Activated CD8-positive, alpha-beta memory T cell treated with anti-CD3 and anti-CD28 coated beads for 4 hours (primary cell): ENCODE measurements at places on chromosomes 4 and X.

DNA sequence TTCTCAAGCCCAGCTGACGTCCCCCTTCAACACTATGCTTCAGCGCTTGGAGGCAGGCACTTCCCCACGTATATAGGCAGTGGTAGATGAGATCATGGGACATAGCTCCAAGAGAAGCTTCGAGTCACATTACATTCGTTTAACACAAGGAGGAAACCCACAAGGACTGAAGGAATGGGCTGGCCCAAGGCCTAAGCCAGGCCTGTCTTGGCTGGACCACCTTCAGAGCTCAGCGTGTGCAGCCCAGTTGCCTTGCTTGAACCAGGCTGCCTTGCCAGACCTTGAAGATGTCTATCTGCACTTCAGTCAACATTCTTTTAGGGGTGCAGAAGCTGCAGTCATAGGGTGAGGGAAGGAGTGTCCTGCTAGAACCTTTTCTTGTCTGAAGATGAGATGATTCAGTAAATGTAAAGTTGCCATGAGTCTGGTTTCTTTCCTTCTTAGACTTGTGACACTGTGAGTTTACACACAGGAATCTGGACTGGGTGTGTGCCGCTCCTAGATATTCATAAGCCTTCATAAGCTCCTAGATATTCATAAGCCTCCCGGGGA lies 144.1 kb upstream of the RBPJ start:
- DNase-seq: no peak

DNA sequence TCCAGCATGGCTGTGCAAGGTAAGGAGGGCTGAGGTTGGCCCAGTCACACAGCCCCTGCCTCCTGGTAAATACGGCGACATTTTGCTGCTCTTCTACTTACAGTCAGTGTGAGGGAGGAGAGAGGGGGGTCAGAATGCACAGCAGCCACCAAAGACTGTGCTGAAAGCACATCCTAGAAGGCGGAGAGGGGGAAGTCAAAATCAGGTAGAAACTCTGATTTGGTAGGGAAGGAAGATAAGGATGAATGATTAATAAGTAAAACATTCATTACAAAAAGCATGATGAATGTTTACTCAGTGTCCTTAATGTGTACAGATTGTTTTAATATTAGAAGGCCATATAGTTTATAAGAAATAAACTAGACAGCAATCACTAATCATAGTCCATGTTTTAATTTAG lies 57.5 kb downstream of the ADD1 start:
- no peak for DNase-seq

GRCh38 chr4:8473920-8474590 lies 33.5 kb downstream of the TRMT44 start:
- DNase-seq: no peak

DNA sequence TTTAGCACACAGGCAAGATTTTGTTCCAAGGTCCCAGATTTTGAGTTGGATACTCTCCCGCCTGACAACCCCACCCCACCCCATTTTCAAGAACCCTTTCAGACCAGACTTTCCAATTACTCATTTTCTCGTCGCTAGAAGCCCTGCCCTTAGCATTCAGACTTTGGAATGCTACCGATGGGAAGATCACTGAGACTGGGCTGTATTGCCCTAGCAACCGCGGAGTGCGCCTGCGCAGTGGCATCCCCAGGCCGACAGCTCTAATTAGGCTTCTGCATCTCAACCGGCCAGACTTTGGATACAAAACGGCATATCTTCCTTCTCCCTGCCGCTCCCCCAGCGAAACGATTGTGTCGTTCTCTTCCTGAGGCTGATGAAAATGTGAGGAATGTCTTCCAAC lies 3.4 kb downstream of the MAGEE2 start:
- DNase-seq: no peak

DNA sequence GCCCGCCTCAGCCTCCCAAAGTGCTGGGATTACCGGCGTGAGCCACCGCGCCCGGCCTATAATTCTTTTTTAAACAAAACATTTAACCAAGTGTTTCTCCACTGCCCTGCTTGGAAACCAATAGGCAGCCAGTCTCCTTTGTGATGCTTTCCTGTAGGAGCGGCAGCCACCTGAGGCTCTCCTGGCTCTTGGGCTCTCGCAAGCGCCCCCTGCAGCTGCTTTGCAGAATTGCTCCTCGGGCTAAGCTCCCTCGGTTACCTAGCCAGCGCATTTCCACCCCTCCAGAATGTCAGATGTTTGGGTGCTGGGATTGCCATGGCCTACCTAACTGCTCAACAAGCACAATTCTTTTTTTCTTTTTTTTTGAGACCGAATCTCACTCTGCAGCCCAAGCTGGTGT lies 7.7 kb downstream of the S100P start:
- DNase-seq: no peak

DNA sequence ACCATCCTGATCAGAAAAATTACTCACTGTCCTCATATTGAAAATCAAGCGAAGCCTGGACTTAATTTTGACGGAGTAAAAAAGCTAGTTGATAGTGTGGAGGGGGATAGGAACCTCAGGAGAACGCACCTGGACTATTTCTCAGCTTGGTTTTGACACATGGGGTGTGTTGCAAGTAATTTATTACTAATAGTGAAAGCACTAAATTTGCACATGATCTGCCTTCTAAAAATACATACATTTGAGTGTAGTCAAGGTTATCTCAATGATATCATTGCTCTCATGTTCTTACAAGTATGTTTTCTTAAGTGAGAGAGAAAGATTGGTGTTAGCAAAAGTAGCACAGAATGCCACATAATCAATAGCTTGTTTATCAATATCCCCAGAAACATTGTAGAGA lies 29.5 kb downstream of the LRIT3 start:
- DNase-seq: no peak
